Left lung (tissue), 14 donors: ENCODE measurements at places on chromosomes 4 and X.

- DNase-seq, result no peak
Measured at GRCh38 chr4:52728691-52729240, 22.5 kb downstream of the ERVMER34-1 start.

DNA sequence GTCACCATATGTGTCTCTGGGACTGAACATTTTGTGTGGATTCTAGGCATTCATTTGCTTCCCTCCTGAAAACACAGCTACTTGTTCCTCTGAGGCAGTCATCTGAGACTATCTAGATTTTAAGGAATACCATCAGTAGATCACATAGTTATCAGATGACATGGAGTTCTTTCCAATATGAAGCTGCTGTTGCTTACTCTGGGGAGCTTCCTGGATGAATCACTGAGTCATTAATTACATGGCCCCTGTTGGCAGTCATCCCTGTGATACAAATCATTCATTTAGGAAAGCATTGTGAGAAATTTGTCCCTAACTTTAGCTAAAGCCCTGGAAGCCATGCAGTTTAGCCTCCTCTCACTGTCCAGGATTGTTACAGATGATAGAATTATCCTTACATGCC, 98.2 kb upstream of the ARSJ start:
- no peak for DNase-seq

- no peak for DNase-seq
Measured at GRCh38 chr4:41176340-41176739, 38.0 kb downstream of the APBB2 start.

DNA sequence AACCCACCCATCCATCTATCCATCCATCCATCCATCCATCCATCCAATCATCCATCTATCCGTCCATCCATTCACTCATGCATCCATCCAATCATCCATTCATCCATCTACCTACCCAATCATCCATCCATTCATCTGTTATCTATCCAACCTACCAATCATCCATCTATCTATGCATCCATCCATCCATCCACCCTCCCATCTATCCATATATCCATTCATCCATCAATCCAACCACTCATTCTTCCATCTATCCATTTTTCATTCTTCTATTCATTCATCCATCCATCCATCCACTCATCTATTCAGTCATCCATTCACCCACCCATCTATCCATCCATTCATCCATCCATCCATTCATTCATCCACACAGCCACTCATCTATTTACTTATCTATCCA, 80.1 kb upstream of the SHOX start:
- no peak for DNase-seq
